ENCODE measurements at places on chromosomes 11 and 22. TPM values are rescaled to one million over a fixed set of nuclear protein-coding genes. Genes with fewer than 3 reads are reported as not detected.

CNIH2 gene
- total RNA-seq = 0.37 TPM

CRYBB2 gene
- not detected for total RNA-seq

MORC2 gene
- 16.6 TPM for total RNA-seq

CCDC15 gene
- 1.9 TPM for total RNA-seq

MUC6 gene
- not detected for total RNA-seq

FAM111B gene
- 0.89 TPM for total RNA-seq

OR51B5 gene
- total RNA-seq = 0.30 TPM

CCDC87 gene
- 0.32 TPM for total RNA-seq

PLEKHA7 gene
- 0.18 TPM for total RNA-seq

MS4A6A gene
- total RNA-seq = not detected

TIGD3 gene
- total RNA-seq = 0.30 TPM

CATSPERZ gene
- not detected for total RNA-seq

ACTN3 gene
- total RNA-seq = 0.09 TPM

SAA1 gene
- total RNA-seq = not detected

AIFM3 gene
- total RNA-seq = 0.59 TPM

RFPL2 gene
- total RNA-seq = not detected

Data from smooth muscle cell of the umbilical artery (primary cell).